ENCODE measurements at places on chromosomes 7 and 10. TPM values are rescaled to one million over a fixed set of nuclear protein-coding genes. Genes with fewer than 3 reads are reported as not detected.

Gene CLDN3
- total RNA-seq = not detected

Gene SPAM1
- not detected for total RNA-seq

Gene PLXDC2
- 0.41 TPM for total RNA-seq

Gene SPDYE1
- total RNA-seq = not detected

Gene TCERG1L
- total RNA-seq = 0.06 TPM

Gene MACC1
- total RNA-seq = 0.05 TPM

Gene HOXA4
- not detected for total RNA-seq

Gene KLF14
- not detected for total RNA-seq

DNA sequence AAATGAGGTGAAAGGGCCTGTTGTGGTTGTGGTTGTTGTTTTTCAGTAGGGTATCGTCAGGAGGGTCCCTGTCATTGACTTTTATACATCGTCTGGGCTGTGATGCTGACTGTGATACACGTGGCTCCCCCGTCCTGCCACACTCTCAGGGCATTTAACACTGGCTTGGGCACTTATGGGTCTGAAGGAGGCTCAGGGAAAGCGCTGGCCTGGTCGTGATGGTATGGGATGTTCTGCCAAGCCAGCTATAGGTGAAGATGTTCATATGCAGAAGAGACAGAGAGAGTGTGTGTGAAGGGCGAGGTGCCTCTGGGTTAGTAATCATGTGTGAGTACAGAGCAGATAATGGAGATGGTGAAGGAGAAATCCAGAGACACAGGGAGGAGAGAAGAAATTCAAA, 158.5 kb downstream of the PRPF18 start:
- no peaks in the 10 kb centered on the region for H3K36me3 ChIP-seq
- no peaks in the 10 kb centered on the region for H3K4me1 ChIP-seq
- peaks cover 10% of the 10 kb centered on the region for H3K27me3 ChIP-seq
- H3K4me3 ChIP-seq = no peak overlapping the region
- no peak for DNase-seq

- H3K4me1 ChIP-seq = no peaks in the 10 kb centered on the region
- H3K4me3 ChIP-seq = no peak overlapping the region
- H3K27me3 ChIP-seq = peaks cover 4% of the 10 kb centered on the region
- DNase-seq = no peak
- H3K36me3 ChIP-seq = no peaks in the 10 kb centered on the region
- no peak overlapping the region for H3K27ac ChIP-seq
Observed at GRCh38 chr7:8356071-8356470, 77.3 kb upstream of the NXPH1 start.

DNA sequence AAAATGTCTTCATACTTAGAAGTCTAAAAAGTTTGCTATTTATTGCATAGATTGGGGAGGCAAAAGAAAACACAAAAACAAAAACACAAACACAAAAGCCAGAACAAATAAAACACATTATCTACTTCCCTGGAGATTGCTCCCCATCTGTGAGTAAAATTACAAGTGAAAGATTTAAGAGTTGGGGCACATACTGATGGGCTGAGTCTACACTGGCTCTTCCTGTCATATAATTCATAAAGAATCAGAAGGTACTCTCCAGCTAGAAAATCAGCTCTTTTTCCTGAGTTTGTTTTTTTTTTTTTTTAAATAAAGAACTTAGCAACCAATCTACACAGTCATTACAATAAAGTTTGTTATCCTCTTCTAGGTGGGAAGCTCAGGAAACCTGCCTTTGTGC, 192.4 kb upstream of the LRRN3 start:
- no peak for DNase-seq
- H3K27ac ChIP-seq = no peak overlapping the region
- H3K27me3 ChIP-seq = no peaks in the 10 kb centered on the region
- no peaks in the 10 kb centered on the region for H3K36me3 ChIP-seq
- H3K4me1 ChIP-seq = no peaks in the 10 kb centered on the region

- H3K4me3 ChIP-seq = no peak overlapping the region
- DNase-seq = no peak
- no peaks in the 10 kb centered on the region for H3K27me3 ChIP-seq
Observed at GRCh38 chr7:70676243-70676642, 455.7 kb upstream of the GALNT17 start.

DNA sequence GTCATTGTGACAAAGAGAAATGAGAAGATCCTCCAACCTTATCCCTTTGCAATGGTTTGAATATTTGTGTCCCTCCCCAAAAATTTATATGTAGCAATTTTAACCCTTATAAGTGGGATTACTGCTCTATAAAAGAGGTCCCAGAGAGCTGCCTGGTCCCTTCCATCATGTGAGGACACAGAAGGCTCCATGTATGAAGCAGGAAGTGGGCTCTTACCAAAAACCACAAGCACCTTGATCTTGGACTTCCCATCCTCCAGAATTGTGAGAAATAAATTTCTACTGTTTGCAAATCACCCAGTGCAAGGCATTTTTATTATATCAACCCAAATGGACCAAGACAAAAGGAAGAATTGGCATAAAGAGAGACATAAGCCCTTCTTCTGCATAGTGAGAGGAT, 95.7 kb downstream of the KCNMA1 start:
- H3K36me3 ChIP-seq = no peaks in the 10 kb centered on the region
- H3K4me3 ChIP-seq = no peak overlapping the region
- no peaks in the 10 kb centered on the region for H3K4me1 ChIP-seq
- DNase-seq = no peak

DNA sequence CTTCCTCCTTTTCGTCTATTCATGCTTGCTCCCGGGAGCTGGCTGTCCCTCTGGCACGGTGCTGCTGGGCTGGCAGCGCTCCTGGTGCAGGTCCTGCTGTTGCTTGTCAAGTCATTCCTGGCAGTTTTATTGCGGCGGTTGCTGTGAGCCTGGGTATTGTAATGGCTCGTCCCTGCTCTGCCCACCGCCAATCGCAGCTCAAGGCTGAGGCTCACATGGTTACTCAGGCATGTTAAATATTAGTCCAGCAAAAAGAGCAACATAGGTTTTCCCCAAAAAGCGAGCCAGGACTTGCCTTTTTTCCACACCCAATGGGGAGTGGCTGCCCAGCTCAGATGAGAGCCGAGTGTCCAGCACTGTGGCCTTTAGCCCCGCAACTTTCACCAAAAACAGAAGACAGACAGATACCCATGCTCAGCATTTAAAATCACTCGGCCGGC, 492.9 kb upstream of the FOXK1 start:
- no peak overlapping the region for H3K4me3 ChIP-seq
- DNase-seq = no peak
- no peaks in the 10 kb centered on the region for H3K27me3 ChIP-seq
- H3K36me3 ChIP-seq = no peaks in the 10 kb centered on the region
- H3K4me1 ChIP-seq = no peaks in the 10 kb centered on the region

GRCh38 chr7:125357676-125358455, 428.2 kb upstream of the POT1 start:
- H3K27me3 ChIP-seq = no peaks in the 10 kb centered on the region
- no peaks in the 10 kb centered on the region for H3K4me1 ChIP-seq
- H3K36me3 ChIP-seq = no peaks in the 10 kb centered on the region
- DNase-seq = no peak
- no peak overlapping the region for H3K4me3 ChIP-seq

DNA sequence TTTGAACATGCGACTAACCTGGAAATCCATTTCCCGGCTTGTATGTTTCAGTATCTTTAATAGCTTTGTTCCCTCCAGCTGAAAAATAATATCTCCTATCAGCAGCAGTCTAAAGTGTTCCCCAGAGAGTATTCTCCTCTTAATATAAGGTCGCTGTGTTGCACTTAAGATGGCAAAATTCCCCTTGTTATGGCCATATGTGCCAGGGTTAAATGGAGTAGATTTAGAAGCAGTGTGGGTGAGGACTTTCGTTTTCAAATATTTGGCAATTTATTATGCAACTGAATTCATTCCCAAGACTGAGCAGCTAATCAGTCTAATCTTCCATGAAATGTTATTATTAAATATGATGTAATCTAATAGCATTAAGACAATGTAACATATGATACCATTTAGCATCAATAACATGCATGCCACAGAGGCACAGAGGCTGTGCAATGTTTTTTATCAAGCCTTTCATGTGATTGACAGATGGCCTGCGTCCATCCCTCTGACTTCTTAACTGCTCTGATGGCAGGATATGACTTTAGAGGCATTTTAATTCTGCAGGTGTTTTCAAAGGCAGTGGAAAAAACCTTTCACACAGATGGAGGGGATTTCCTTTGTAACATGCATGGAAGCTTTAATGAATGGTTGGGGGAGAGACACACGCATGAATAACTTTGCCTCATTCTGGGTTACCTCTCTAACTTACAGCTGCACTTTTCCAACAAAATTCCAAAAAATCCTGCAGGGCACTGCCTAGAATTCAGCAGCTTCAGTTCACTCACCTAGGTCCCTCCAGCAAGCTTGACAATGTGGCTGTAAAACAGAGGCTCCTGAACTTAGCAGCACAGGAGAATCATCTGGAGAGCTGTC, 55.1 kb upstream of the ZPBP start:
- H3K4me1 ChIP-seq = peaks cover 36% of the 10 kb centered on the region
- peak; percentile 64 for DNase-seq
- no peaks in the 10 kb centered on the region for H3K36me3 ChIP-seq

DNA sequence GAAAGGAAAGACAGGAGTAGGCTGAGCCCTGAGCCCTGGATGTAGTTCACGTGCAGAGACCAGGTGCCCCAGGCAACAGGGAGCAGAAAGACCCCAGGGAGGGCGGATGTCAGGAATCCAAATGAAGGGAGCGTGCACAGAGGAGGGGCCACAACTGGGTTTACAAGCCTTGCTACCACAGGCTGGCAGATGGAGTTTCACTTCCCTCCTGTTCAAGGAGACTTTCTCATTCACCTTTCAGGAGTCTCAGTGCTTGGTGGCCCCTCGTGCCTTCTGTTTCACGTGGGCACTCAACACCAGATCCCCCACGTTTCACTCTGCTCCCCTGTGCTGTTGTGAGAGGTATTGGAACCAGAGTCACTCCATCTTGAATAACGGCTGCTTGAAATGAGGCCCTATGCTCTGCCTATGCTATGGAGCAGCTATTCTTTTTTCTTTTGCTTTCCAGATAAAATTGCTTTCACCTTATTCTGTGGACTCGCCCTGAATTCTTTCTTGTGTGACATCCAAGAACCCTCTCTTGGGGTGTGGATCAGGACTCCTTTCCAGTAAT, 601.4 kb upstream of the IGFBP3 start:
- no peak for DNase-seq
- H3K4me3 ChIP-seq = no peak overlapping the region
- H3K27me3 ChIP-seq = no peaks in the 10 kb centered on the region
- H3K4me1 ChIP-seq = no peaks in the 10 kb centered on the region
- no peak overlapping the region for H3K27ac ChIP-seq

DNA sequence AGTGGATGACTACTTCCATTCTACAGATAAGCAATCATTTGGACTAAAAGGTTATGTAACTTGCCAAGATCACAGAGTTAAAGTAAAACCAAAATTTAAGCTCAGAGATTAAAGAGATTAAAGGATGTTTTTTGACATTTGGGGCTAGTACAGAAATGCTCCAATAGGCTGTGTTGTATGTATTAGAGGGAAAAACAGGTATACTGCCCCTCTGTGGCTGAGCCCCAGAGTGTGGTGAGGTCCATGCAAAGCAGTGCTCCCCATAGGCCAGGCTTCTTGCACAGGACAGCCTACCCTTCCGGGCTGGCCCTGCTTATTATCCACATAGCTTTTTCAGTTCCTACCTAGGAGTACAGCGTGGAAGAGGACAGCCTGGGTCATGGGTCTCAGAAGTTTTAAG, 322.8 kb downstream of the POM121L12 start:
- H3K36me3 ChIP-seq = no peaks in the 10 kb centered on the region
- H3K4me3 ChIP-seq = no peak overlapping the region
- H3K4me1 ChIP-seq = no peaks in the 10 kb centered on the region
- H3K27me3 ChIP-seq = no peaks in the 10 kb centered on the region
- no peak overlapping the region for H3K27ac ChIP-seq

DNA sequence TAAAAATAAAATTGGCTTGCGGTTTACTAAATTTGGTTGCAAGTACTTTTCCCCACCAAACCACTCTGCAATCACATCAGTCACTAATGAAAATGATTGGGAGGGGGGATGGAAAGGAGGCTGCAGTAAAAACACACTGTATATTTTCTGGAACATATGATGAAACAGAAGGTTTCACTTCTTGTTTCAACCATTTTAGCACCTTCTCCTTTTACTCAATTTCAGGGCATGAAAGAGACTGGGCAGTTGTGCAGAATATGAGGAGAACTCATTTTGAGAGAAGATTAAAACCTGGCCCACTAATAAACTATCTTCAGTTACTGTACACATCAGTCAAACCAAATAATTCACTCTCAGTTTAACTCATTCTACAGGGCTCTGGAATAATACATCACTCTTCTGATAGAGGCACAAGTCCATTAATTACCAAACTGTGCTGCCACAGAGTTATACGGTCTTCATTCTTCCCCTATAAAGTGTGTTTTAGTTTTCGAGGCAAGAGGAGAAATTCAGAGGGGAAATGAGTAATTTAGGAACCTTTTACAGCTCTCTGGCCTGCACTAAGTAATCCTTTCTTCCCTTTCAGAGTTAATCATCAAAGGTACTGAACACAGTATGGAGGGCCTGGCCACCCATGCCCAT, 25.5 kb downstream of the JAZF1 start:
- no peaks in the 10 kb centered on the region for H3K27me3 ChIP-seq
- H3K4me1 ChIP-seq = peaks cover 24% of the 10 kb centered on the region
- DNase-seq = no peak
- no peak overlapping the region for H3K27ac ChIP-seq
- no peak overlapping the region for H3K4me3 ChIP-seq
- no peaks in the 10 kb centered on the region for H3K36me3 ChIP-seq

GRCh38 chr7:46970476-46970875, 611.4 kb downstream of the TNS3 start:
- no peaks in the 10 kb centered on the region for H3K36me3 ChIP-seq
- H3K27me3 ChIP-seq = no peaks in the 10 kb centered on the region
- H3K4me1 ChIP-seq = no peaks in the 10 kb centered on the region
- no peak for DNase-seq

DNA sequence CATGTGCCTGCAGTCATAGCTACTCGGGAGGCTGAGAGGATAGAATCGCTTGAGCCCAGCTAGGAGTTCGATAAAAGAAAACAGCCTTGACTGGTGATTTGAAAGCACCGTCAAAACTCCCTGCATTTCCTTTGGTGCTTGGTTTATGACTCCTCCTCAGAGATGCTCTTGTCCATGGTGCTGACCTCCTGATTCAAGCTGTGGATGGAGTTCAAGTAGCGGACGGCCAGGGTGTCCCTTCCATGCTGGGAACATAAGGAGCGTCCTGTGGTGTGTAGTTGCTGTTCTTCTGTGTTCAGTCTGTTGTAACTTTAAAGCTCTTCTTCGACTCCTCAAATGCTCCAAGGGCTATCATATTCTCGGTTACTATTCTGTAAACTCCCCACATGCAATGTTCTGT, 382.5 kb upstream of the KIAA1217 start:
- DNase-seq = no peak
- H3K36me3 ChIP-seq = no peaks in the 10 kb centered on the region
- no peak overlapping the region for H3K4me3 ChIP-seq
- H3K4me1 ChIP-seq = no peaks in the 10 kb centered on the region
